ENCODE measurements at places on chromosomes 3 and 15.

GRCh38 chr3:171328419-171329082 lies 131.7 kb downstream of the TNIK start:
- DNase-seq: peak; percentile 34

DNA sequence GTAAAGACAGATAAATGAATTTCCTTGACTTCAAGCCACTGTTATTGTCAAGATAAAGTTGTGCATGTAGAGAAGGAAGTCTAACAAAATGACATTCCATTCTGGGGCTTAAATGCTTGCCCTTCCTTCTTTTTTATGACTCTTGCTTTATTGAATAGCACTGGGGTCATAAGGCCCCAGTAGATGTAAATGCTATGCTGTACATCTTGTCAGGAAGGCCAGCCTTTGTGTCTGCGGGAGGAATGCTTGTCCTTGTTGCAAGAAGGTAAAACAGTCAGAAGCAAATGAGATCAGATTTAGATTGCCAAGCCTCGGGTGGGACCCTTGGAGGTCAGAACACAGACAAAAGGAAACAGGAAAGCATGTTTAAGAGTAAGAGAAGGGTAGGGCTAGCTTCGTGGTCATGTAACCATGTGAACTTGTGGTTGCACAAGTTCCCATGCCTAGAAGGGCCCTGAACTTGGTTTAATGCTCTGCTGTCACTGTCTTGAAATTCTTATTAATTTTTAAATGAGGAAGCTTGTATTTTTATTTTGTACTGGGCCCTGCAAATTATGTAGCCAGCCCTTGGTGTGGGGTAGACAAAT lies 81.5 kb downstream of the PPM1L start:
- no peak for DNase-seq

- DNase-seq: no peak
These were observed 19.3 kb downstream of the RAB27A start for GRCh38 chr15:55270291-55270690.

DNA sequence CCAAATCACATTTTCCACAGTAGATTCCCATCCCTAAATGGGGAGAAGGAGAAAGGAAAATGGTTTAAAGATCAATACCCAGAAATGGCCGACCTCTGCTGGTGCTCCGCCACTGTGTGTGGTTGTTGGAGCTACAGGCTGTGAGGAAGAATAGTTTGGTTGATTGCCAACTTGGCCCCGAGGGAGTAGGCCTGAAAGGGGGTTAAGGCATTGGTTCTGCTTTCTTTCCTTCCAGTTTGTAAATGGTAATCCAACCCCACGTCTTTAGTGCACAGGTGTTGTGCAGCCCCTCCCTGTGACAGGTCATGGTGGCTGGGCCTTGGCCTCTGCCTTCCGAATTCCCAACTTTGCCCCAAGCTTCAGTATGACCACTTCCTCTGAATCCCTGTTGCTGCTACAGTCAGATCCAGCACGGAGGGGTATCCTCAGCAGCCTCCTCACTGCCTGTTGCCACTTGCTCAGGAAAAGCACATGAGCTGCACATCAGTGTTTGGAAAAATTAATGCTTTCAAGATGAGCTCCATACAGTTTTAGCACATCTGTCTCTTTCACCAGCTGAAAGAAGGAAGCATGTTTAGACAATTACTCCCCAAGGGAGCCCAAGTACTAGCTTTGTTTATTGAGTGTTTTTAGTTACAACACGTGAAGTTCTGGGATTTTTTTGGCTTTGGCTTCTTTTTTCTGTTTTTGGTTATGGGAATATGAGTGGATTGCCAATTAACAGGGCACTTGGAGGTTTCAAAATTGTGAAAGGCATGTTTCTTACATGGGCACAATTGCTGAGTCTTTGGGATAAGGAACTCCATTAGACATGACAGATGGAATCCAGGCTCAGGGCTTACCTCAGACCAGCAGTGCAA lies 92.3 kb upstream of the ROPN1 start:
- DNase-seq: no peak

DNA sequence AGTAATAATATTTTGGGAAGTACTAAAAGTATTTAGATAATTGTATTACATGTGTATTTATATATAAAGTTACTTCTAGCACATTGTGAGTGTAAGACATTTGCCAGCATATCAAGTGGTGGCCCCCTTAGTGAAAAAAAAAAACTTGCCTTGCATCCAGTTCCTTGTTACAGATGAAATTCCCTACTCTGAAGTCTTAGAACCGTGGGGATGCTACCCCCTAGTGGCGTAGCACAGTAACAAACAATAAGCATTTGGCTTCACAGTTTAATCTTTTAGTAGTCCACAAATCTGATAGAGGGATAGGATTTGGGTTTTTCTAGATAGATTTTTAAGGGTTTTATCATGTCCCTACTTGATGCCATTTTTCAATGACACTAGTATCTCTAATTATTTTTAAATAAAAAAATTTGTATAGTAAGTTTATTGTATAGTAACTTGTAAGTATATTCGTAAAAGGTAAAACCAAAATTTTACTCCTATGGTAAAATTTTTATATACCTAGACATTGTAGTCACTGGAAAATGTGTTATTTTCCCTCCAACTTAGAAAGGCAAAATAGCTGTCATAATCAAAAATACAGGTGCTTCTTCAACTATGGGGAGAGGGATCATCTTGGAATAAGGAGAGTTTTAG lies 14.3 kb downstream of the SMC4 start:
- peak; percentile 56 for DNase-seq

GRCh38 chr3:143885780-143886427 lies 37.6 kb upstream of the SLC9A9 start:
- no peak for DNase-seq

- no peak for DNase-seq
These were observed 5.2 kb upstream of the FURIN start for GRCh38 chr15:90862964-90863778.

DNA sequence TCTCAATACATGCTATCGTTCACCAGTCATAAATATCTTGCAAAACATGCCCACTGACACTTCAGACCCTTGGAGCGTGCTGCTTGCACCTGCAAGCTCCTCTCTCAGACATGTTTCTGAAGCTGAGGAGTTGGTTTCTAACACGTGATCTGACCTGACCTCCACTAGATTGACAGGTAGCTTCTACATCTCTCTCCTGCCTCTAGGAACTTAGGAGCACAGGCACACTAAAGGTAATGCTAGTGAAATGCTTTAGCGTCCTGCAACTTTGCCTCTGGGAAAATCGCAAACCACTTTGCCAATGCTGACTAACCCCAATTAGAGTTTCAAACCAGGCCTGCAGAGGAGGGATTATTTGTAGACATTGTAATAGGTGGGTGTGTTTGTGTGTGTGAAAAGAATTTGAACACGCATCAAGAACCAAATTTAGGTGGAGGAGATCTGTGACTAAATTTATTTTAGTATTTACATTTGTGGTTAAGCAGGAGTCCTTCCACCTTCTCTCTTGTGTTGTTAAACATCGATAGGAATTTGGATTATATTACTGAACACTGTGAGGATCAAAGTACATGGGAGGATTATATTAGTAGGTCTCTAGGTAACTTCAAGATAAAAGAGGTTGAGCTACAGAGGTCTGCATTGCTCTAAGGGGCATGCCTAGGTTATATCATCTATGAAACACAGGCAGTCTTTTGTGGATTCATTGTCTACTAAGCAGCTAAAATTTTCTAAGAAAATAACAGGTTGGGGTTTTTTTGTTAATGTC lies 86.7 kb upstream of the ZBED2 start:
- DNase-seq: no peak

DNA sequence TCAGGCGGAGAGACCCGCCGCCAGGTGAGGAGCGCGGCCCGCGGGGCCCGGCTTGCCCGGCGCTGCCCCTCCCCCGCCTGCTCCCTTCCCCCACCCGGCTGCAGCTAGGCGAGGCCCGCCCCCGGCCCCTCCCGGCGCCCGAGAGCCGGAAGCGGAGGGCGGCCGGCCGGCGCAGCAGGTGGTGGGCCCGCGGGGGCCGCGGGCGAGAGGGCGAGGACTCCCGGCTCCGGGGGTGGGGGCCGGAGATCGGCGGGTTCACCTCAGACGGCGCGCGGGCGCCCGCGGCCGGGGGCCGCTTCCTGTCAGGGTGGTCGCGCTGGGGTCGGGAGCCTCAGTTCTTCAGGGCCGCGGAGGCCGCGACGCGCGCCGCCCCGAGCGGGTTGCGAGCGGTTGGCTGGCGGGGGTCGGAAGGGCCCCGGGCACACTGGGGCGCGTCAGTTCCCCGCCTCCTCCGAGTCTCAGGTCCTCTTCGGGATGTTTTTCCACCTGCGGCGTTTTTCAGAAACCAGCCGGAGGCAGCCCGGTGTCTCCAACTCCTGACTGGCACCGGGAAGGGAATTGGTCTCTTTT lies 395 bp downstream of the ZFAND6 start:
- no peak for DNase-seq

DNA sequence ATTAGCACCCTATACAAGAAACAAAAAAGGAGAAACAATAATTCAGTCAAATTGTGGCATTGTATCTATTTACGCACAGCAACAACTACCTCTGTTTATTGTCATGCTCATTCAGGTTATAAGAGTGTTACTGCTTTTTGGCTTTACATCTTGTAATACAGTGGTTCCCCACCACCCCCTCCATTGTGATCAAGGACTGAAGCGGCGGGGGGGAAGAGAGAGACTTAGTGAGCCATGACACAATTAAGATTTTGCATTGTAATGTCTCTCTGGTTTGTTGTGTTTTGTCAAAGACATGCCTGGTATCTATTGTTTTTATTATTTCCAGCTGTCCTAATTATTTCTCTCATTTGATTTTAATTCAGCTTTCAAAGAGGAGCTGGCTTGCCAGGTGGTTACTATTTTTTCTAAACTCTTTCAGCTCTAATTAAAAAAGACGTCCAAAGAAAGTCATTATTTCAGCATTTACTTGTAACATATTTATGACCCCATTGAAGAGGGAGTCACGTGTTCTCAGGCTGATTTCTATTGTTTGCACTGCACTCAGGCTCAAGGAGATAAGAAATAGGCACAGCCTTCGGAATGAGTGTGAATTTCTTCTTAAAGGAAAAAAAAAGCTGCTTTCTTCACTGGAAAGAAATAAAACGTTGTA lies 234.4 kb upstream of the TBL1XR1 start:
- DNase-seq: no peak

DNA sequence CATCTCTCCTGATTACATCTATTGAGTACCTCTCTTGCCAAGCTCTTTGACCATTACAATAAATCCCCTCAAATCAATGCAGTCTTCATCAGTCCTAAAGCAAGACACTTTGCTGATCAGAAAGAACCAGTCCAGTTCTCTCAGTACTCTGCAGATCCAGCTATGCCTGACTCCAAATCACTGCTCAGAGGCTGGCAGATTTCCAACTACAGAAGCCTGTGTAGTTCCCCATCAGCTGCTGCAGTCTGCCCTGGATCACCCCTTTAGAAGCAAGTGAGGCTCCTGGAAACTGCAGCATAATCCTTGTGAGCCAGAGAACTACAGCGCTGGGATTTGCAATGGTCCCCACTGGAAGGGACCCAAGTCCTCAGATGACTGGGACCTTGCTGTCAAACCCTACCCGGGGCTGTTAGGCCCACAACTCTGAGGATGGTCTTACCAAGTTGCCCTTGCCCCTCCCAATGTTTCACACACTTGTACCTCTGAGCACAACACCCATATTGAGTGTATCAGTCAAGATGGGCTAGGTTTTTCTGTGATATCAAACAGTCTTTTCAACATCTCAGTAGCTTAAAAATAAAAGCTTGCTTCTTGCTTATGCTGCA lies 81.9 kb upstream of the TOPAZ1 start:
- DNase-seq: no peak

GRCh38 chr15:33048255-33048654 lies 146.3 kb downstream of the FMN1 start:
- no peak for DNase-seq

- no peak for DNase-seq
These were observed 187.2 kb downstream of the GHSR start for GRCh38 chr3:172261054-172261453.

DNA sequence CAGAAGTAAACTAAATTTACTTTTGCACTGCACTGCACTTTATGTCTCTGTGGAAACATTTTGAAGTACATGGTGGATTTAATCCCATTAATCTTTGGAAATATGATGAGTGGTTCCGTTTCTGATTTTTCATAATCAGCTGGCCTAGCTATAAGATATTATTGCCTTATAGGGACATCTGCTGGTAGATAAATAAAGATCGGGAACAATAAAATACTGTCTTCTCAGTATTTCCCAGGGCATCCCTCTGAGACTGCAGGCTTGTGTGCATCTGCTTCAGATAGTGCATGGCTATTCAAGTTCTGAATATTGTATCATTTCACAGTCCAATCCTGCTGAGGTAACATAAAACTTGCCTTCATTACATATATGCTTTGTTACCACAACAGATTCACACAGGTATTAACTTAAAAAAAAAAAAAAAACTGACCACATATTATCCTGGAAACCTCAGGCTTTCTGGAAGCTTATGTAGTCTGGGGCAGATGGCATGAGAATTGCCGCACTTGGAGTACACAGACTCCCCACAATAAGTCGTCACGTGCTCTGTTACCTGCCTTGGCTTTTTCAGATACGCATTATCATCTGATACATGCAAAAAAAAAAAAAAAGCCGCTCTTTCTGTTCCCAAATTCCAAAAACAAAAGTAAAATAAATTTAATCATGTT lies 330.8 kb upstream of the AGTR1 start:
- DNase-seq: no peak

All from CD8-positive, alpha-beta memory T cell (primary cell).